ENCODE measurements at places on chromosomes 13 and 19.
A peak's percentile ranks its signal among the peaks of the same experiment; 100 is the strongest.

DNA sequence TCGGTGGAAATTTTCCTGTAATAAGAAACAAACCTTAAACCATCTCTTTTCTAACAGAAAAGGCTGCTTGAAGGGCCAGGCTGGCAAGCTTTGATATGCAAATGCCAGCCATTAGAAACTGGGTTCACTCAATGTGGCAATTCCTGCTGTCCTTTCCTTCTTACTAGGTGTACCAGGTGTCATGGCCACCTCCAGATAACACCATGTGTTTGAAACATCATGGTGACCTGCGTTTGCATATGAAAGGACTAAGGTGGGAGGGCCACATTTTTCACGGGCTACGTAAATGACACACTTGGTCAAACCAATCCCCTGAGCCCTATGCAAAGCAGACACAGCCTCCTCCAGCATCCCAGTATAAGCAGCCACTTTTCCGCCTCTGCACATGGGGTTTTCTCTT lies 789.1 kb upstream of the SLITRK5 start:
- no peak for DNase-seq

- no peak for DNase-seq
These were observed 238.4 kb downstream of the TUBA3C start for GRCh38 chr13:18943273-18943672.

DNA sequence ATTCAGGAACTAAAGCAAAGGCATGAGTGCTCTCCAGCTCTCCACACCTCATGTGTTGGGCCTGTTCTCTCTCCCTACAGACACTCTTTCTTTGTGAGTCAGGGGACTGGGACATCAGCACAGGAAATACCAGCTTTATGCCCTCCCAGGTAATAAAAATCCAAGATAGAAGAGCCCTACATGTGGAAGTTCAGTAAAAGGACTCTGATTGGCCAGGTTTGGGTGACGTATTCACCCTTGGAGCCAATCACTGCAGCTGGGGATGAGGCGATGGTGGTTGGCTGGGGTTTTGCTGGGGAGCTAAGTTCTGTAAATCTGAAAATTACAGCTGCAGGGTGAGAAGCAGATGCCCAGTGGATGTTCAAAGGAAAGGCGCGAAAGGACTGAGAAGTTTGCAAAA lies 32.5 kb downstream of the CCDC70 start:
- DNase-seq = no peak

GRCh38 chr13:113742000-113742441 lies 17.0 kb upstream of the TMEM255B start:
- DNase-seq = peak; percentile 32

GRCh38 chr13:33204130-33204927 lies 81.2 kb downstream of the STARD13 start:
- peak; percentile 42 for DNase-seq

DNA sequence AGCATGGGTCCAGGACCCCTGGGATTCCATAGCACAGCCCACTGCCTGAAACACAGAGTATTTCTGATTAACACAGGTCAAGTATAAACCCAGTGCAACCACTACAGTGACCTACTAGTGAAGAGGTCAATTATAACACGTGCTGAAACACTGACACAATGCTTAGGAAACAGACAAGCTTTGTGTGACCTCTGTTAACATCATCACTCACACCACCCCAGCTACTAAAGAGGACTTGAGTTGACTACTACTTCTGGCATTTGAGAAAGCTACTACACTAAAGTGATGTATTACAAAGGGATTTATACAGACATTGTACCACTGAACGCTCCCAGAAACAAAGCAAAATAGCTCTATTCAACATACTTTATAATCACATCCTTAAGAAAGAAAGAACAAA lies 1935.9 kb upstream of the PCDH20 start:
- no peak for DNase-seq

- DNase-seq = no peak
These were observed 142.8 kb downstream of the KLF12 start for GRCh38 chr13:73991384-73991783.

- DNase-seq = no peak
These were observed 19.9 kb downstream of the CEACAM21 start for GRCh38 chr19:41595890-41596280.

DNA sequence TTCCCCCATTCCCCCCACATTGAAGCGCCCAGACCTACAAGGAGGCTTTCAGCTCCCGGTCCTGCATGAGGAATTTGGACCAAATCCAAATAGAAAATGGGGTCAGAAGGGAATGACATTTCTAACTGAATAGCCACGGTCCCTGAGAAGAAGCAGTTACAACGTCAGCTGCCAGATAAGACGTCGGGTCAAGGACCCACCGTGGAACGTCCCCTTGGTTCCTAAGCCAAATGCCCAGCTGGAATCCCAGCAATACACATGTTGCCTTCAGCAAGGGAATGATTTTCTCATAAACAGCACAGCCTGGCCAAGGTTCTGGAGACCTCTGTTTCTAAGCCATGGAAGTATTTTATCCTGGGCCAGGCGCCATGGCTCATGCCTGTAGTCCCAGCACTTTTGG lies 109.1 kb upstream of the PEG3 start:
- no peak for DNase-seq

DNA sequence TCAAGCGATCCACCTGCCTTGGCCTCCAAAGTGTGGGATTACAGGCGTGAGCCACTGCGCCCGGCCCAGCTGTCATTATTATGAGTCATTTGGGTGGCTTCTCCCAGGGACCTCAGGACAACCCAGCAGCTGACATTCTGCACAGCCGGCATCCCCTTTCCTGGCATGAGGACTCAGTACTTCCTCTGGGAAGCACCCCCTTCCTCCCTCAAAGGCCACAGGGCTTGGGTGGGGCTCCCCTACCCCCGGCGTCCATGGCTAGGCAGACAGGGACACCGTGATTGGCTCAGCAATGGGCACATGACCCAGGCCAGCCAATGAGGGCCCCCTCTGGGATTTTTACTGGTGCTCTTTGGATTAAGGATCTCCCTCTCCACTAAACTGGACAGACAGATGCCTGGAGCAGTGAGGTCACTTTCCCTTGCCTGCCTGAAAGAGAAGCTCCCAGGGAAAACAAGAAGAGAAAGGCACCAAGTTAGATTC lies 6.0 kb downstream of the KANK2 start:
- no peak for DNase-seq

GRCh38 chr19:52679598-52679997 lies 41.4 kb upstream of the ZNF83 start:
- no peak for DNase-seq
